Neural progenitor cell (in vitro differentiated cells): ENCODE measurements at places on chromosomes 16 and 17. TPM values are rescaled to one million over a fixed set of nuclear protein-coding genes. Genes with fewer than 3 reads are reported as not detected.

DNA sequence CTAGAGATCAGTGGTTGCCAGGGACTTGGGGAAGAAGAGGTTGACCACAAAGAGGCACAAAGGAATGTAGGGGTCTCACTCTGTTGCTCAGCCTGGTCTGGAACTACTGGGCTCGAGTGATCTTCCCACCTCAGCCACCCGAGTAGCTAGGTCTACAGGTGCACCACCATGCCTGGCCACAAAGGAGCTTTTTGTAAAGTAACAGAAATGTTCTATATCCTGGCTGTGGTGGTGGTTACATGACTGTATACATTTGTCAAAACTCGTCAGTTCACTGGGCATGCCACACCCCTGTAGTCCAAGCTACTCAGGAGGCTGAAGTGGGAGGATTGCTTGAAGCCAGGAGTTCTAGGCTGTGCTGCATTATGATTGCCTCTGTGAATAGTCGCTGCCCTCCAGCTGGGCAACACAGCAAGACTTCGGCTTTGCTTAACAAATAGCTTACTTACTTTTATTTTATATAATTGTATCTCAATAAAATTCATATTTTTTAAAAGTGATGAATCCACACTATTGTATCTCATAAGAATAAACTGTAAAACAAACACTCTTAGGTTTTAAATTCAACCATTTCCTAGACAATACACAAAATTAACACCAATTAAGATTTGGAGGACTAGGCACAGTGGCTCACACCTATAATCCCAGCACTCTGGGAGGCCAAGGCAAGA lies 5.0 kb downstream of the SKA2 start:
- no peak for DNase-seq
- no peak overlapping the region for H3K27ac ChIP-seq
- H3K36me3 ChIP-seq: no peaks in the 10 kb centered on the region
- H3K4me1 ChIP-seq: peaks cover 29% of the 10 kb centered on the region

Gene HOXB5
- total RNA-seq: not detected in 2 replicates

Gene SOX8
- 0.75 and 3.0 TPM in 2 replicates for total RNA-seq

Gene KRT28
- total RNA-seq: not detected in 2 replicates

DNA sequence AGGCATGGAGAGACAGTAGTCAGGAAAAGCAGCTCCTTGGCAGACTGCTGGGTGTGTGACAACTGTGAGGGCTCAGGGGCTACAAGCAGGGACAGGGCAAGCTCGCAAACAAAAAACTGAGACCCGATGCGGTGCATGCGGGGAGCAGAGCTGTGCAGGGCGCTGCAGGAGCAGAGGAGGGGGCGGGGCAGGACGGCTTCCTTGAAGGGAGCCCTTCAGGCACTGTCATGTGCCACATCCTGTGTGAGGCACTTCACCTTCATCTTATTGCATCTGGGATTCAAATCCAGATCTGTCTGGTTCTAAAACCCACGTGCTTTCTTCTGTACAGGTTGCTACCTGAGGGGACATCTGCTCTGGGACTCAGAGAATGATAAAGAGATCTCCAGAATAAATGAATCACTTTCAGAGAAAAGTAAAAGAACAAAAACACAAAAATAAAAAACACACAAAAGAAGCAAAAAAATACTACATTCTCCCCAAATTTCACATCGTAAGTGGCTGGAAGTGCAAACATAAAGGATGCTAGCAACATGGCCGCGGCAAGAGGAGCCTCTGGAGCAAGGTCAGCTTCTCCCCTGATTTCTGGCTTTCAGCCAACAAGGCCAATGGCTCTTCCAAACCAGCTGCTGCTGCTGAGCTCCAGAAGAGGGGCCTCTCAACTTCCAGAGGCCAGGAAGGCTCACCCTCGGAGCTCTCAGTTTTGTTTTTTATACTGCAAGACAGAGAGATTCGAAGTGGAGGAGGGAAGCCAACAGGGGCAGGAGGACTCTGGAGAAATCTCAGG lies 14.2 kb downstream of the LYRM9 start:
- H3K27me3 ChIP-seq: no peaks in the 10 kb centered on the region
- no peak overlapping the region for H3K27ac ChIP-seq
- H3K36me3 ChIP-seq: no peaks in the 10 kb centered on the region
- no peaks in the 10 kb centered on the region for H3K4me1 ChIP-seq
- no peak for DNase-seq
- no peak overlapping the region for H3K4me3 ChIP-seq

DNA sequence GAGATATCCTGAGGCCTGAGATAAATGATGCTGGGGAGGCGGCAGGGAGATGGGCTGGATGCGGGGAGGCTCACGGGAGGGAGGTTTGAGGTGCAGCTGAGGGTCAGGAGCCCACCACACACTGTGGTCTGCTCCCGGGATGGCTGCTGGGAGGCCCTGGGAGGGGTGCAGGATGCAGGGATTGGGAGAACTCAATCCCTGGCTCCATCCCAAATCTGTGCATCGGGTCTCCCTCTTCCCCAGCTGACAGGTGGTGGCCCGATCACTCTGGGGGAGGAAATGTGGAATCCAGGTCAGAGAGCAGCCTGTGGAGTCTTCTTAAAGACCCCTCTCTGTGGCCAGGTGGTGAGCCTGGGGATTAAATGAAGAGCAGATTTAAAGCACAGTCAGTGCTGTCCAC lies 12.0 kb downstream of the PHB1 start:
- H3K4me1 ChIP-seq: peaks cover 15% of the 10 kb centered on the region
- DNase-seq: peak; percentile 17
- peaks cover 12% of the 10 kb centered on the region for H3K36me3 ChIP-seq
- H3K27me3 ChIP-seq: no peaks in the 10 kb centered on the region

DNA sequence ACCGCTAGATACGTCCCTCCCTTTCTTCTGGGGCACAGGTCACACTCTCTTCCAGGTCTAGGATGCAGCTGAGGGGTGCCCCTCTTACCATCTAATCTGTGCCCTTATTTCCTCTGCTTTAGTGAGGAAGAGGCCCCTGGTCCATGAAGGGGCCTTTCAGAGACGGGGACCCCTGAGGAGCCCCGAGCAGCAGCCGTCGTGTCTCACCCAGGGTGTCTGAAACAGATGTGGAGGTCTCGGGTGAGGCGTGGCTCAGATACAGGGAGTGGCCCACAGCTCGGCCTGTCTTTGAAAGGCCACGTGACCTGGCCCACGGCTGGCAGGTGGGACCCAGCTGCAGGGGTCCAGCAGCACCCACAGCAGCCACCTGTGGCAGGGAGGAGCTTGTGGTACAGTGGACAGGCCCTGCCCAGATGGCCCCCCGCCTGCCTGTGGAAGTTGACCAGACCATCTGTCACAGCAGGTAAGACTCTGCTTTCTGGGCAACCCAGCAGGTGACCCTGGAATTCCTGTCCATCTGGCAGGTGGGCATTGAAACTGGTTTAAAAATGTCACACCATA lies 15.6 kb downstream of the SCGB1C2 start:
- H3K4me3 ChIP-seq: no peak overlapping the region
- no peak overlapping the region for H3K27ac ChIP-seq
- no peaks in the 10 kb centered on the region for H3K27me3 ChIP-seq
- no peak for DNase-seq
- no peaks in the 10 kb centered on the region for H3K4me1 ChIP-seq

DNA sequence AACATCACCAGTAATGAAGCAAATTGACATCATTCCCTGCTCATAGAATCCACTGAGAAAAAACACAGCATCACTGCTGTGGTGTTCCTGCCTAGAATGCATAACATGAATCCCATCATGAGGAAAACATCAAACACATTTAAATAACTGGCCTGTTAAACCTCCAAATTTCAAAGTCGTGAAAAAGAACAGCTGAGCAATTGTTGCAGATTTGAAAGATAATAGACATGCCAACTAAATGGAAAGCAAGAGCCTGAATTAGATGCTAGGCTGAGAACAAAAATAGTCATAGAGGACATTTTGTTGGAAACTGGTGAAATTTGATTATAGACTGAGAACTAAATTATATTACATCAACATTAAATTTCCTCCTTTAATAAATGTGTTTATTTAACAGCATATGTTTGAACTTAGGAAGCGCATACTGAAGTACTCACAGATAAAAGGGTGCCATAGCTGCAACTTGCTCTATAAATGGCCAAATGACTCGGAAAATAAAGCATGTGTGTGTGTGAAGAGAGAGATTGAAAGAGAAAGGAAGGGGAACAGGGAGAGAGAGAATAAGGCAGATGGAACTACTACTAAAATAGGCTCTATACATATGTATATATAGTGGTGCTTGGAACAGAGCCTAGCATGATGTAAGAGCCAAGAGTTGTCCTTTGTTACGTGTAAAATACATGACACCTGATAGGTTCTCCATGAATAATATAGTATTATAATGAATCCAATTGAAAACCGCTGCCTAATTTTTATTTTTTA lies 305.0 kb upstream of the MON1B start:
- no peak overlapping the region for H3K27ac ChIP-seq
- no peak for DNase-seq
- H3K36me3 ChIP-seq: no peaks in the 10 kb centered on the region
- no peaks in the 10 kb centered on the region for H3K27me3 ChIP-seq
- peaks cover 8% of the 10 kb centered on the region for H3K4me1 ChIP-seq

- DNase-seq: no peak
- peaks cover 10% of the 10 kb centered on the region for H3K4me1 ChIP-seq
- H3K27me3 ChIP-seq: no peaks in the 10 kb centered on the region
- H3K4me3 ChIP-seq: no peak overlapping the region
- no peaks in the 10 kb centered on the region for H3K36me3 ChIP-seq
- H3K27ac ChIP-seq: no peak overlapping the region
Measured at GRCh38 chr17:64472564-64472963, 23.6 kb downstream of the MILR1 start.

GRCh38 chr17:57833179-57833939 lies 16.5 kb downstream of the MRPS23 start:
- no peaks in the 10 kb centered on the region for H3K27me3 ChIP-seq
- H3K27ac ChIP-seq: no peak overlapping the region
- H3K4me1 ChIP-seq: peaks cover 12% of the 10 kb centered on the region
- H3K36me3 ChIP-seq: no peaks in the 10 kb centered on the region
- H3K4me3 ChIP-seq: peak overlapping the region; percentile 44

DNA sequence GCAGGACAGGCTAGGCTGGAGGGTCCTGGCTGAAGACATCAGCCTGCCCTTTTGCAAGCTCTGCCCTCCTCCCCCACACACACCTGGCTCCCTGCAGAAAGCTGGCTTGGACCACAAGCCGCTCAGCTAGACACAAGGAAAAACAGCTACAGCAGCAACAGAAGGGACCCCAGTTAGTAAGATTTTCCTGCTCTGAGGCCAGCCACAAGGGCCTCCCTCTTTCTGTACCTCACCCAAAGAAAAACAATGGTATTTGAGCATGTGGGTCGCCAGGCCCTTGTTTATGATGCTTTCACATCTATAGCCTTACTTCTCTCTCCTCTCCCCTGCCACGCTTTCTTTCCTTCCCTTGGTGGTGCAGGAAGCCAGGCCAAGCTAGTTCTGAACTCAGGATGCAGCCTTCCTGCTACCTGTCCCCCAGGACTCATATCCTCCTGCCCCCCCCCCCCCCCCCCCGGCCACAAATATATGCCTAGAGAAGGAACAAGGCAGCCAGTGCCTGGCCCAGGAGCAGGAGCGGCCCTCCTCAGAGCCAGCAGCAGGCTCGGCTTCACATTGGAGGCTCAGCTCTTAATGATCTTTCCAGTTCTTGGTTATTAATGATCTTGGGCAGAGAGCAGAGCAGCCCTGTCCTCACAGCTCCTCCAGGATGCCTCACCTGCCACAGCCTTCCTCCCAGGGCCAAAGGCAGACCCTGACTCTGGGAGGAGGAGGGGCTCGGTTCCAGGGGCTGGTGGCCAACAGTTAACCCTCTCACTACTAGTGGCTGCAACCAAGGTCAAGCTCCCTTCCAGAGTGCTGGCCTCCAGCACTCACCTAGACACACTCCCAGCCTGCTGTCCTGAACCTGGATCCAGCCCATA lies 19.5 kb downstream of the GRIN2C start:
- H3K4me3 ChIP-seq: no peak overlapping the region
- H3K36me3 ChIP-seq: no peaks in the 10 kb centered on the region
- H3K4me1 ChIP-seq: peaks cover 9% of the 10 kb centered on the region
- peaks cover 43% of the 10 kb centered on the region for H3K27me3 ChIP-seq

Gene KRTAP4-4
- not detected in 2 replicates for total RNA-seq

Gene DNAAF8
- not detected in 2 replicates for total RNA-seq

DNA sequence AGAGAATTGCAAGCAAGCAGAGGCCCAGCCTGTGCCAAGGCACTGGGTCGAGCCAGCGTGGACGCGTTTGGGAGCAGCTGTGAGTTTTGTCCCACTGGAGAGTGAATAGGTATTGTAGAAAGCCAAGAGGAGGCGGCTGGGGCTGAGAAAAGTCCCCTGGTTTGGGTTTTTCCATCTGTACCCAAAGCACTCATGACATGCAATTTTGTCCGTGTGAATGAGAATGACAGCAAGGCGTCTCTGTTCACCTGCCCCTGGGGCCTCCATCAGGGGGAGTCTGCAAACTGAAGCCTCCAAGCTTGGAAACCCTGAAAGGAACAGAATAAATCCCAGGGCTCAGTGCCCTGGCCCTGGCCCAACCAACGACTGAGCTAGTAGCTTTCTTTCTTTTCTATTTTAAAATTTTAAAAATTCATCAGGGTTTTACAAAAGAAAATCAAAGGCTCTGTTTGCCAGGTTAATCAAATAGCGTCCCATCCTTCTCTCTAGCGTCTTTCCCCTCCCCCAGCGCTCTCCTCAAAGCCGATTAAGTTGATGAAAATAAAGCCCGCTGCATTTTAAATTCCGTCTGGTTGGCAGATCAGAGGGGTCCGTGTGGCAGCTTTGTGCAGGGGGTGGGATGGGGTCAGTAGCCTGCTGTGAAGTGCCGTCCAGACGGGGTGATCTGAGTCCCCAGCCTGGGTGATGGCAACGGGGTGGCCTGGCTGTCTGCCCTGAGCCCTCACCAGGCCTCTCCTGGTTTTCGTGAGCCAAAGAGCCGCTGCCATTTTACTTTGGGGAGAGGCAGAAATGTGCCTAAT lies 171.0 kb downstream of the KATNIP start:
- no peaks in the 10 kb centered on the region for H3K36me3 ChIP-seq
- no peak overlapping the region for H3K27ac ChIP-seq
- no peak overlapping the region for H3K4me3 ChIP-seq
- DNase-seq: peak; percentile 38

DNA sequence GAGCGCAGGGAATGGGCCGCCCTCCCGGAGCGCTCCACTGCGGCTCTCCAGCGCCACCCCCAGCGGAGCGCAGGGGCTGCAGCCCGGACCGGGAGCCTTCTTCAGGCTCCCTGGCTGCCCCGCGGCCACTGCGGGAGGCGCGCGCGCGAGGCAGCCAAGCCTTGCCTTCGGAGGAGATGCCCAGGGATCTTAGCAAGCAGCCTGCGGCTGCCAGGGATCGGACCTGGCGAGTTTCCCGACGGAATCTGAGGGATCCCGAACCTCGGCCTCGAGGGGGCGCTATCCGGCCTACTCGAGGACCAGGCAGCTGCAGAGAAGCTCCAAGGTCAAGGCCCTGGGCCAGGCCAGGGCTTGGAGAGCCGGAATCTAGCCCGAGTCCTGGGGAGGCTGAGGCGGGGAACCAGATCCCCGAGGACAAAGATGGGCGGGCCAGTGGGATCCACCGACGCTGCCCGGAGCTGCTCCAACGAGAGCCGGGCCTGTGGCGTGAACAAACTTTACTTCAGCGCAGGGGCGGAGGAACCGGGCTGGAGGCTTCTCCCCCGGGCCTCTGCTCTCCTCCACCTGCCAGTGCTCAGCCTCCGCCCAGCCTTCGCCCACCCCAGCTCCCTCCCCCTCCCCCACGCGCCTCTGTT lies at the start of gene IRX6:
Gene IRX6, plus strand, starts transcription at position 567 of the 635 bp plus-strand sequence. CDS start 889 bp downstream, outside the sequence.
- peak within 1 kb of the TSS; percentile 64 for H3K4me3 ChIP-seq
- peaks cover 24% of the 10 kb centered on the region for H3K4me1 ChIP-seq
- DNase-seq: peak; percentile 84
- peaks cover 100% of the 10 kb centered on the region for H3K27me3 ChIP-seq
- H3K36me3 ChIP-seq: no peaks in the 10 kb centered on the region
